ENCODE measurements at places on chromosomes 6 and 20.

DNA sequence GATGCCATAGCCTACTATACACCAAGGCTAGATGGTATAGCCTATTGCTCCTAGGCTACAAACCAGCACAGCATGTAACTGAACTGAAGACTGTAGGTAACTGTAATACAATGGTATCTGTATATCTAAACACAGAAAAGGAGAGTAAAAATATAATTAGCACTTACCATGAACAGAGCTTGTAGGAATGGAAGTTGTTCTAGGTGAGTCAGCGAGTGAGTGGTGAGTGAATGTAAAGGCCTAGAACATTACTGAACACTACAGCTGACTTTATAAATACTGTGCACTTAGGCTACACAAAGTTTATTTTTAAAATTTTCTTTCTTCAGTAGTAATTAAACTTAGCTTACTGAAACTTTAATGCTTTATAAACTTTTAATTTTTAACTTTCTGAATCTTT, 129.5 kb downstream of the BTBD9 start:
- DNase-seq = peak; percentile 47

DNA sequence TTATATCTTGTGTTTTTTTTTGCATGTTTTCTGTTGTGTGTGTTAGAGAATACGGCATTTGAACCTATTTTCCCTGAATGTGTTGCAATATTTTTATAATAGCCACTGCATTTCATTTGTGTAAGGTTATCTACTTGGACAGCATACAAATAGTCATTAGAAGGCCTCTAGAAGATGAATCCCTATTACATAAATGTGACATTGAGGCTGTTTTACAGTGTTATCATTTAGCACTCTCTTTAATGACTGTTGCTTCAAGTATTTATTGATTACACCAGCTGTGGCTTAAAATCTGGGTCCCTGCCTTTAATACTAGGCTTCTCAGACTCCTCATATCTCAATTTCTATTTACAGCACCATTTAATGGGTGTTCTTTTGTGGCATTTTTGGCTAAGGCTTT, 465.8 kb downstream of the FRK start:
- no peak for DNase-seq

- no peak for DNase-seq
Measured at GRCh38 chr6:107648983-107649382, 159.1 kb downstream of the SOBP start.

DNA sequence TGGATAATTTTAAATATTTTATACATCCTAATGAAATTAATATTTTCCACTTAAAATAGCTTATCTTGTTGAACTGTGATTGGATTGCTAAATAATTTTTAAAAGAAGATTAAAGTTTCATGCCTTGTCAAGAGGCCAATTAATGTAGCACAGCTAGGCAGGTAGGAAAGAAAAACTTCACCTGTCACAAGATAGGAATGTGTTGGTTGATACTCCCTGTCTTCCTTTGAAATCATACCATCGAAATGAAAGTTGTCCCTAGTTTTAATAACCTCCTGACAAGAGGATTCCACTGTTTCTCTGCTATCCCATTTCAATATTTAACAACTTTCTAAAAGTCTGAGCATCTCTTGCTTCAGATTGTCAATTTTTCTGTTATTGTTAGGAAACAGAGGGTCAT, 80.8 kb downstream of the BMP6 start:
- no peak for DNase-seq

DNA sequence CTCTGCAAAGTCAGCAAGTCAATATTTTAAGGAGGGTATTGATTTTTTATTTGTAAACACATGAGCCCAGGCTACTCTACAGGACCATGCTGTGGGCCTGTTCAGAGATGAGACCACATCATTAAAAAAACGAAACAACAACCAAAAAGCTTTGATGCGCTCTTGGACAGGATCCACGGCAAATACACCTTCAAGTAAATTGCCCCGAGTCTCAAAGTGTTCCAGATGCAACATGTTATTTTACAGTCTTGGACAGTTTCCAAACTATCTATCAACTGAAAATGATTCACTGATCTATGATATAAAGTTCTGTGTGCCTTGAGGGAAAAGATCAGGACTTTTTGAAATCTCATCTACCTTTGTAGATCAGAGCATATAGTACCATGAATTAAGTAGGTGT, 25.8 kb upstream of the CARMIL1 start:
- DNase-seq = no peak

GRCh38 chr6:75913040-75913439, 159.4 kb downstream of the IMPG1 start:
- no peak for DNase-seq

- DNase-seq = no peak
Measured at GRCh38 chr6:96923871-96924493, 546 bp upstream of the KLHL32 start.

DNA sequence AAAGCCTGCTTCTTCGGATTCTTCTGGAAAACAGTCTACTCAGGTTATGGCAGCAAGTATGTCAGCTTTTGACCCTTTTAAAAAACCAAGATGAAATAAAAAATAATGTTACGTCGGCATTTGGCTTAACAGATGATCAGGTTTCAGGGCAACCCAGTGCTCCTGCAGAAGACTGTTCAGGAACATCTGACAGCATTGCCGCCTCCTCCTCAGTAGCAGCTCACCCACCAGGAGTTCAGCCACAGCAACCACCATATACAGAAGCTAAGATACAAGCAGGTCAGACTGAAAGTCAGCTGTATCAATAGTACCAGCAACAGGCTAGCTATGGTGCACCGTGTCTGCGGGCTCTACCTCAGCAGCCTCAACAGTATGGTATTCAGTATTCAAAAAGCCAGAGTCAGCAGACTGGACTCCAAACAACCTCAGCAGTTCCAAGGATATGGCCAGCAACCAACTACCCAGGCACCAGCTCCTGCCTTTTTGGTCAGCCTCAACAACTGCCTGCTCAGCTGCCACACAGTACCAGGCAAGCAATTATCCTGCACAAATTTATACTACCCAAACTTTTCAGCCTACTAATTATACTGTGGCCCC, 51.9 kb downstream of the BTBD9 start:
- DNase-seq = no peak

- DNase-seq = peak; percentile 85
Measured at GRCh38 chr6:128507337-128508310, 12.8 kb downstream of the PTPRK start.

DNA sequence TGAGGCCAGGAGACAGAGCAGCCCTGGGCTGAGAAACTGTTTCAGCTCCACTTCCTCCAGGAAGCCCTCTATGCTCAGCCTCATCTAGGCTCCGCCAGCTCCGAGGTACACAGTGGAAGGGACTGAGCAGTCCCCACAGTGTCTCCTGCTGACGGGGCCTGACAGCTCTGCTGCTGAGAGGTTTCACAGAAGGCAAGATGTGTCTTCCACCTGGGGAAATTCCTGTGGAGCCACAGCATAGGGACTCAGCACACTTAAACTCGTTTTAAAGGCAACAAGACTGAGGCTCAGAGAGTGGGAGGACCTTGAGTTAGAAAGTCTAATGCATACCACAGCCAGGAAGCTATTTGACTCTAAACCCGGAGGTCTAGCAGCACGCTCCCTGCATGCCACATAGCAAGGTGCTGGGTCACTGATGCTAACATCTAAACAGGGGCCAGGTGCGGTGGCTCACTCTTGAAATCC, 6.8 kb downstream of the ADA start:
- no peak for DNase-seq

DNA sequence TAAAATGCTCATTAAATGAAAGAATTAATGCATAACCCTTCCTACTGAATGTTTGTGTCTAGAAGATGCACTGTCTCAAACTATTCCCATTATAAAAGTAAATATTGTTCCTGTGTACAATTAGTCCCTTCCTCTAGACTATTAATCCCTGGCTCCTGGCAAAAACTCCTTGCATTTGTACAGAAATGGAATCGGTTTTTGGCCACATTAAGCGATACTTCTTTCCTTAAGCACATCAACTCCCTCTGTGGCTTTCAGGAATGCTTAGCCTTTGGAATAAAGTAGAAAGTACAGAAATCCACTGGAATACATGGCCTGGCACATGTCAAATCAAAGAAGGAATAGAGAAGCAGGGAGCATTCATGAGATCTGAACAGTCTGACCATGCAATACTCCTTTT, 179.8 kb downstream of the GMPR start:
- DNase-seq = no peak

- no peak for DNase-seq
Measured at GRCh38 chr6:83885984-83886383, 26.5 kb downstream of the CYB5R4 start.

GRCh38 chr6:112983713-112984261, 636.7 kb downstream of the RFPL4B start:
- DNase-seq = peak; percentile 39

- DNase-seq = no peak
Measured at GRCh38 chr20:46979603-46980241, 85.1 kb downstream of the EYA2 start.

DNA sequence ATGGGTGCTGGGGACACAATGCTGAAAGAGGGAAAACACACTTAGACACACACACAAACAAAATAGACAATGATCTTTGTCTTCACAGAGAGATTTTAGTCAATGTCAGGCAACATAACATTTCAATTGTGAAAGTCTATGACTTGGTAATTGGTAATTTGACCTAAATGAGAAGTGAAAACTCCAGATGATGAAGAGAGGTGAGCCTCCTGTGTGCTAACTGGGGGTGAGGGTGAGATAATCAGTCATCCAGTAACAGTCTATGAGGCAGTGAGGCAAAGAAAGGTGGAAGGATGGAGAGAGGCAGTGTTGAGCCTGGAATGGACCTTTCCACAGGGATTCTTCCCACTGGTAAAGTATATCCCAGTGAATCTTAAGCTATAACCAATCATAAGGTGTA, 744.2 kb downstream of the MAFB start:
- DNase-seq = no peak

DNA sequence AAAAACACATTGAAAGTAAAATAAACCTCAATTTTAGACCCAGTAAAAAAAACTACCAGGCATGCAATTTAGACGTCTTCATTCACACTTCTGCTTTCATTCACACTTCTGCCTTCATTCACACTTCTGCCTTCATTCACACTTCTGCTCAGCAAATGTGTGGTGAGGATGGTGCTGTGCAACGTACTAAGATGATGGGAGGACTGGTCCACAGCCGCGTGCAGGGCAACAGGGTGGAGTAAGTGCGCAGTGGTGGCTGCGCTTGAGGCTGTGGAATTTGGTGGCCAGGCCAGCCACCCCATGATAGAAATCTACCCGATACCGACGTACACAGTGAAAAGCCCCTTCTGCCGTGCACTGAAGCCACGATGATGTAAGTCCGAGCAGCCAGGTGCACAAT, 114.3 kb upstream of the CD93 start:
- DNase-seq = no peak

GRCh38 chr6:115592025-115592424, 468.7 kb downstream of the FRK start:
- DNase-seq = peak; percentile 47

- DNase-seq = no peak
Measured at GRCh38 chr6:56399250-56399671, 151.9 kb upstream of the COL21A1 start.

DNA sequence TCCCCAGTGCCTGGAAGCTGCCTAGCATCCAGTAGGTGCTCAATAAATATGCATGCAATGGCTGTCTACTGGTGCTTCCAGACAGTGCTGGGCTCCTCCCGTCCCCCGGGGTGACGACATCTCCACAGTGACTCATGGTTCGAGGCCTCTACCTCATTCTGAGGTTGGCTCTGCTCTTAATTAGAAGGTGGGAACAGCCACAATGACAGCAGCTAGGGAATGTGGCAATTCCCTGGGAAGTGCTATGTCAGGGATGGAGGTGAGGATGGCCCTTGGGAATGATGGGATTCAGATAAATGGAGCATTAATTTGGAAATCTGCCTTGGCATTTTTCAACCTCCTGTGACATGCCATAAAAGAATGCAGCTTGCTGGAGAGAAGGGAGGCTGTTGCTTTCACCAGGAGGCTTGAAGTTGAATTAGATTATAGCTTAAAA, 43.5 kb upstream of the NFATC2 start:
- peak; percentile 98 for DNase-seq

DNA sequence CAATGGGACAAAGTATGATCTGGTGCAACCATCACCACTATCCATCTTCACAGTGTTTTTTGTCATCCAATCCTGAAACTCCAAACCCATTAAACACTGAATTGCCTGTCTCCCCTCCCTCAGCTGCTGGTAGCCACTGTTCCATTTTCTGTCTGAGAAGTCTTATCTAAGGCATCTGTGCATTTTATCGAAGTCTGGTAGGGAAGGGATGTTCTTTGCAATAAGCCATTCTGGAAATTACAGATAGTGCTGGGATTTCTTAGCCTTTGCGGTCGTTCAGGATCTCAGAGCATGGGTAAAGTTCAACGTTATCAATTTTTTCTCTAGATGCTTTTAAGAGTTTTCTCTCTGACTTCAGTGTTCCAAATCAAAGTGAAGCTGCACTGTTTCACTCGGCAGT, 24.1 kb downstream of the KIF25 start:
- DNase-seq = no peak

DNA sequence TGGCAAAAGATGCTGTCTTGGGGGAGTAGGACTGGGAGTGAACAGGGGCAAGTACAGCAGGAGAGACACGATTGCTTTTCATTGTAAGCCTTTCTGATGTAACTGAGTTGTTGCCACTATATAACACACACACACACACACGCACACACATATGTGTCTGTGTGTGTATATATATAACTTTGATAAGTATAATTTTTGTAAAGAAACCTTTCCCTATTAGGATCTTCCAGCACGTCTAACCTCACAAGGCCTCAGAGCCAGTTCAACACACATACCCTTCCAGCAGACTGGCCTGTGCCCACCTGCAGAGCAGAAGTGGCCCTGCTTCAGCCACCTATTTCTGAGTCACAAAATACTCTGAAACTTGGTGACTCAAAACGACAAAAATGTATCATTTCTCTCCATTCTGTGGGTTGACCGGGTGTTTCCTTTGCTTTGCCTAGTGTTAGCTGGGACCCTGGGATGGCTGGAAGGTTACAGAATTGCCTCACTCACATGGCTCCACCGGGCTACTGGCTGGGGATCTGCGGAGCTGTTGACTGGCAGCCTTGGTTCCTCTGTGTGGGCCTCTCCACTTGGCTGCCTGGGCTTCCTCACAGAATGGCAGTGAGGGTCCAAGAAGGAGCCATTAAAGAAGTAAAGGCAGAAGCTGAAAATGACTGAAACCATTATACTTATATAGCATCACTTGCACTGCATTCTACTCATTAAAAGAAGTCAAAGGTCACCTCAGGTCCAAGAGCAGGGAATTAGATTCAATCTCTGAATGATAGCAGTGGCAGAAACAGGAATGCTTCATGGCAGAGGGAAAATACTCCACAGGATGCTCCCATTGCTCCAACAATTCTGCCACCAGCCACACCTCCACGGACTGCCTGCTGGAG, 126.4 kb downstream of the BANF2 start:
- peak; percentile 55 for DNase-seq

DNA sequence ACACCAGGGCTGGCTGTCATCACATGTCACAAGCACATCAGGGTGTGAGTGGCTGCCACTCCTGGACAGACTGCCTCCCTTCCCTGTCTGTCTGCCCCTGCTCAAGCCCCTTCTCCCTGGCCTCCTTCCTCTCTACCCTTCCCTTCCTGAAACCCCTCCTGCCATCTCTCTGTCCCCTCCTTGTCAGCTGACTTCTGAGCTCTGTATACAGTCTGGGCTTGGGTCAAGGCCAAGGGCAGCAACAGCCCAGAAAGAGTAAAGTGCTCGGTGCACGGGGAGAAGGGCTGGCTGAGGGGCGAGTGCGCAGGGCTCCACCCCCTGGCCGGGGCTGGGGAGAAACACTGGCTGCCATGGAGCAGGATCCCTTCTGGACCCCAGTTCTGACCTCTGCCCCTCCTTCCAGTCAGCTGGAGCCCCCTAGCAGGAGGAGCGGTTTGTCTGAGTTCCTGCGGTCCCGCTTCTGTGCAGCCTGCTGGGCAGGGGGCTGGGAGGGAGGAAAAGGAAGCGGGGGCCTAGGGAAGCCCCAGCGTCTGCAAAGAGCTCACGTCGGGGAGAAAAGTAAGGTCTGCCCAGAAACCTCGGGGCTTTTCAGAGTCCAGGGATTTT, 2.0 kb downstream of the LKAAEAR1 start:
- no peak for DNase-seq
